ENCODE measurements at places on chromosomes 12 and 14.

GRCh38 chr14:75128596-75128990 lies 1.7 kb upstream of the NEK9 start:
- DNase-seq, result no peak

DNA sequence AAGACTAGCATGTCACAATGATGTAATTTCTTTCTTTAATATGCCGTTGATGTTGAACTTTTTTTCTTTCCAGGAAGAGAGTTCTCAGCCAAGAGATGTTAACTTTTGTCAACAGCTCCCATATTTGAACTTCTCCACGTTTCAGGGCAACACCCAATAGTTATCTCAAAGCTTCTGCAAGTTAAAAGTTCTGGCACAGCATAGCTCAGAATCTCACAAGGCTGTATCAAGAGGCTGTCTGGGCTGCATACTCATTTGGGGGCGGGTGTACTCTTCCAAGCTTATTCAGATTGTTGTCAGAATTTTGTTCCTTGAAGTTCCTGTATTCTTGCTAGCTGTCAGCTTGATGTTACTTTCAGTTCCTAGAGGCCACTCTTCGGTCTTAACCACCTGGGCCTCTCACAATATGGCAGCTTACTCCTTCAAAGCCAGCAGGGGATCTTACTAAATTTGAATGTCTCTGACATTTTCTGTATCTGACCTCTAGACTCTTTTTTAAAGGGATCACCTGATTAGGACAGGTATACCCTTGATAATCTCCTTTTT lies 38.9 kb downstream of the KCNC2 start:
- DNase-seq, result no peak

DNA sequence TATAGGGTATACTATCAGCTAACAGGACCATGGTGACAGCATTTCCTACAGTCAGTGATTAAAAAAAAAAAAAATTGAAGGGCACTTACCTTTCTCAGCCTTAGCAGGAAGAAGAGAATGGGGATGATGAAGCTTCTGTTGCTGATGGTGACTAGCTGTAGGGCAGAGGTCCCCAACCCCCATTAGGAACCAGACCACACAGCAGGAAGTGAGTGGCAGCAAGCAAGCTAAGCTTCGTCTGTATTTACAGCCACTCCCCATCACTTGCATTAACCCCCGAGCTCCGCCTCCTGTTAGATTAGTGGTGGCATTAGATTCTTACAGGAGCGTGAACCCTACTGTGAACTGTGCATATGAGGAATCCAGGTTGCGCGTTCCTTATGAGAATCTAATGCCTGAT lies 91.3 kb upstream of the USP44 start:
- no peak for DNase-seq

DNA sequence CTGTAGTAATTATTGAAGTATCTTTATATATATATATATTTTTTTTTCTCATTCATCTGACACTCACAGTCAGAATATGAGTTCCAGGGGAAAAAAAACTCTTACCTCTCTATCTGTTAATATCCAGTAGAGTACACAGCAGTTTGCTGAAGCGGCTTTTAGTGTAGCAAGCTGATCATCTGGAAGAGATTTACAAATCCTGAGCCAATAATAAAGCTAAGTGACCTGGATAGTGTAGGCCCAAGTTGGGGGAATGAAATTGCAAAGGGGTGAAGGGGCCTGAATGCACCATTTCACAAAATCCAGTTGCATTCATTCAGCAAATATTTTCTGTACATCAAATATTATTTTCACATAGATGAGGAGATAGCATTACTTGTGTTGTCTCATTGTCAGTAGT lies 234.6 kb upstream of the FLRT2 start:
- no peak for DNase-seq

DNA sequence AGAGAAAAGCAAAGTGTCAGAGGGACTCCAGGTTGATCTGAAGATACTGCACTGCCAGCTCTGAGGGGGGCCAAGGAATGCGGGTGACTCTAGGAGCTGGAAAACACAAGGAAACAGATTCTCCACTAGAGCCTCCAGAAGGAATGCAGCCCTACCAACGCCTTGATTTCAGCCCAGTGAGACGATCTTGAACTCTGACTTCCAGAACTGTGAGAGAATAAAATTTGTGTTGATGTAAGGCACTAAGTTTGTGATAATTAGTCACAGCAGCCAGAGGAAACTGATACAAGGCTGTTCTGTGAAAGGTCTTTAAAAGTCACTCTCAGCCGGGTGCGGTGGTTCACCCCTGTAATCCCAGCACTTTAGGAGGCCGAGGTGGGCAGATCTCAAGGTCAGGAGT lies 34.2 kb downstream of the CKAP4 start:
- no peak for DNase-seq

DNA sequence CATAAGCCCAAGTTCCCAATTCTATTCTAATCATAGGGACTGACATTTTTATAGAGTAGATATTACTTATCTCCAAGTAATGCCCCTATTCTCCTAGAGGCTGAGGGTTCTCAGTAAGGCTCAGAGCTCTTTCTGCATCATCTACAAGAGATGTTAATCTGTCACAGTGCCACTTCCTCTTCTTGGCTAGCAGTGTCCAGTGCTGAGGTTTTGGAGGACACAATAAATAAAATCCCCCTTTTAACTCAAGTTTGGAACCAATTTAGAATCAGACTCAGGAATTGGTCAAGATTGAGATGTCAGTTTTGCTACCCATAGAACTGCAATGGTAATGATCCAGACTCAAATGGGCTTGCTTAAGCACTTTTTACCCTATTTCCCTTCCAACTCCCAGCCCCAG lies 154.1 kb upstream of the ARID2 start:
- no peak for DNase-seq

DNA sequence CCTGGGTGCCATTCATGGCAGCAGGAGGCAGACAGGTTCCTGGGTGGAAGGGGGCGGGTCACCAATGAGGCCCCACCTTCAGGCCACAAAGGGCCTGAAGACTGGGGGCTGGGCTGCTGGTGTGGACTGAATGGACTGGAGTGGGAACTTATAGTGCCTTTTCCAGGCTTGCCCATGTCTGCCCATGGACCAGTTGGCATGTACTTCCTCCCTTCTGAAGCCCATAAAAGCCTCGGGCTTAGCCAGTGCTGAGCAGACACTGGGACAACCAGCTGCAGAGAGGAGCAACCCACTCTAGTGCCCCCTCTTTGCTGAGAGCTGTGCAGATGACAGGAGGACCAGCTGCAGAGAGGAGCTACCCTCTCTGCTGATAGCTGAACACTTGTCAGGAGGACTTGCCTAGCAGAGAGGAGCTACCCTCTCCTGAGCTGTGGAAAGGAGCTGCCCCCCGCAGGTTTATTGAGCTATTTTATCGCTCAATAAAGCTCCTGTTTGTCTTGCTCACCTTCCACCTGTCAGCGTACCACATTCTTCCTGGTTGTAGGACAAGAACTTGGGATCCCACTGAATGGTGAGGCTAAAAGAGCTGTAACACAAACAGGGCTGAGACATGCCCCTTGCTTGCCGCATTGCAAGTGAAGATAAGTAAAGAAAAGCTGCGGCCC lies 34.0 kb downstream of the APAF1 start:
- DNase-seq, result no peak

GRCh38 chr12:119381471-119382235 lies 47.1 kb downstream of the CCDC60 start:
- DNase-seq, result no peak

DNA sequence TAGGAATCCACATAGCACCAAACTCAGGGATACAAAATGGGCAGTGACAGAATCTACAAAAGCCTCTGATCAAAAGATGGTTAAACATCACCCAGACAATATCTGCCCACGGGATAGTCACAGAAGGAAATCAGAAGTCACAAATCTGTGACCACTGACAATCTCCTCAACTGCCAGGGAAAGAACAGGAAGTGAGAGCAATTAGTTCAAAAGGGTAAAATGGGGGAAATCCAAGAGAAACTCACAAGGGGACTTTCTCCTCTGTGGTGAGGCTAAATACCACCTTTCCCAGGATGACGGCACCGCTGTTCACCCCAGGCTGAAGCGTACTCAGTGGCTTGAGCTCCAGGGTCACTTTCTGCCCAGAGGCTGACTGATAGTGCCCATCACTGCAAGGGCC lies 10.7 kb downstream of the TTC5 start:
- DNase-seq, result no peak

GRCh38 chr14:68677476-68677875 lies 115.4 kb downstream of the ZFP36L1 start:
- no peak for DNase-seq

- no peak for DNase-seq
These were observed 9.7 kb upstream of the WSCD2 start for GRCh38 chr12:108119126-108119973.

DNA sequence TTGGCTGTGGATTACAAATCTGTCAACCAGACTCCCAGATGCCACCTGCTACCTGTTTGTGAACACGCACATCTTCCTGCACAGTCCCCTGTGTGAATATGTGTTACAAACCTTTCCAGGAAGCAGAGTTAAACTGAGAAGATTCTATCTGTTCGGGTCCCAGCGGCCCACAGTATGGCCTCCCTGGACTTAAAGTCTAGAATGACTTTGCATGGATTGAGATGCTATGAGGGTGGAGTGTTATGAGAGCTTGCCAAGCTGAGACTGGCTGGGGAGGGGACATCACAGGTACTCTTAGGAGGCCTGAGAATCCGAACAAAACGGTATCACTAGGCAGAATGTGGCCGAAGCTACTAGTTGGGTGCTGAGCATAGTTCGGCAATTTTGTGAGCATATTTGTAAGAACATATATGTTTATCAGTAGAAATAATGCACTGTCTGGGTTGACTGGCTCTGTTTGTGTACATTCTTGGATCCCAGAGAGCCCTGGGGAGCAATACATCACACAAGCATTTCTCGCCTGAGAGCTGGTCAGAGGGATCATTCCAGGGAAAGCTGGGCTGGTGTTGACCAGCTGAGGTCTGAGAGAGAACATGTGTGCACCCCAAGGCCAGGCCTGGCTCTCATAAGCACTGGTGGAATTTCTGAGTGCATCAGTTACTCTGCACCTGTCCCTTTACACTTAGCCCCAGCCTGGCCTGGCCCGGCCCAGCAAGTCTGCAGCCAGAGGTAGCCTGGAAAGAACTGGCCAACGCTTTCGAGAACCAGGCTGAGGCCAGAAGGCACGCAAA lies 29.8 kb upstream of the LTBP2 start:
- DNase-seq, result no peak

DNA sequence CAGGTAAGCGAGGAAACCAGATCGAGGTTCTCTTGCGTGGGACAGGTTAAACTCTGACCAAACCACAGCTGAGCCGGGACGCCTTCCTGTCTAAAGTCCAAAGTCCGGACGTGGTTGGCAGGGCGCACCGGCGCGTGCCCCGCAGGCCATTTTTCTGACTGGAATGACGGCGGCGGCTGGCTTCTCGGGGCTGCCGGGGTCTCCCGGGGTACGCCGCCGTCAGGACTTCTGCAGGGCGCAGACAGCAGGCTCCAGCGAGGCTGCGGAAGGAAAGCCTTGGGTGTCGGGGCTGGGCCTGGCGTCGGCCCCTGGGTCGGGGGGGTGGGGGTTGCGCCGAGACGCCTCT lies 32.8 kb downstream of the MIA2 start:
- DNase-seq, result peak; percentile 61

DNA sequence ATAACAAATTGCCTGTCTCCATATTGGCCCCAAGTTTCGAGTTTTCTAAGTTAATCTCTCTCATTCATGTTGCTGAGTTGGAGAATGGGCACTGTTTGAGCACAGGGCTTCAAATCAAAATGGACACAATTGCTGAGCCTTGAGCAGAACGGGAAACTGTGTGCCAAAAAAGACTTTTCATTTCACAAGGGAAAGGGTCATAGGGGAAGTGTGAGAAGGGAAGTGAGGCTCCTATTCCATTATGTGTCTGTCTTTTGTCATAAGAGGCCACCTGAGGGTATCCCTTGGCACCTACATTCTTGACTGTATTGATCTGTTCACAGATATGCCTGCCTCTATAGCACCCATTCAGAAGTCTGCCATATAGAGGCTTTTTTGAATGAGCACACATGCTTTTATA lies 59.1 kb downstream of the TTLL5 start:
- DNase-seq, result no peak

DNA sequence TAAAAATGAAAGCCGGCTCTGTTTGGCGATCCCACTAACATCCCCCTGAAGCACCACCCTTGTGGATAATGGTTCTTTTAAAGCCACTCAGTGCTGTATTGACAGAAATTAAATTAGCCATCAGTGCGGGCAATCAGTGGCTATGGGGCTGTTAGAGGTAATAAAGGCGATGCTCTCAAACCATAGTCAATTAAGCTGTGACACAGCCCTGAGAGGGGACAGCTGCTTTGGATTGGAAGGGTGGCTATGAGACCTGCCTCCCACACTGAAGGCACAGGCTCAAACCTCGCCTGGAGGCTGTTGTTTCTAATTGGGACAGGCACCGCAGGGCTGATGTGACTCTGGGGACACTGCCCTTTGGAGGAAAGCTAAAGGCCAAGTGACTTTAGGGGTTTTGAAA lies 562.2 kb downstream of the VRK1 start:
- DNase-seq, result no peak

DNA sequence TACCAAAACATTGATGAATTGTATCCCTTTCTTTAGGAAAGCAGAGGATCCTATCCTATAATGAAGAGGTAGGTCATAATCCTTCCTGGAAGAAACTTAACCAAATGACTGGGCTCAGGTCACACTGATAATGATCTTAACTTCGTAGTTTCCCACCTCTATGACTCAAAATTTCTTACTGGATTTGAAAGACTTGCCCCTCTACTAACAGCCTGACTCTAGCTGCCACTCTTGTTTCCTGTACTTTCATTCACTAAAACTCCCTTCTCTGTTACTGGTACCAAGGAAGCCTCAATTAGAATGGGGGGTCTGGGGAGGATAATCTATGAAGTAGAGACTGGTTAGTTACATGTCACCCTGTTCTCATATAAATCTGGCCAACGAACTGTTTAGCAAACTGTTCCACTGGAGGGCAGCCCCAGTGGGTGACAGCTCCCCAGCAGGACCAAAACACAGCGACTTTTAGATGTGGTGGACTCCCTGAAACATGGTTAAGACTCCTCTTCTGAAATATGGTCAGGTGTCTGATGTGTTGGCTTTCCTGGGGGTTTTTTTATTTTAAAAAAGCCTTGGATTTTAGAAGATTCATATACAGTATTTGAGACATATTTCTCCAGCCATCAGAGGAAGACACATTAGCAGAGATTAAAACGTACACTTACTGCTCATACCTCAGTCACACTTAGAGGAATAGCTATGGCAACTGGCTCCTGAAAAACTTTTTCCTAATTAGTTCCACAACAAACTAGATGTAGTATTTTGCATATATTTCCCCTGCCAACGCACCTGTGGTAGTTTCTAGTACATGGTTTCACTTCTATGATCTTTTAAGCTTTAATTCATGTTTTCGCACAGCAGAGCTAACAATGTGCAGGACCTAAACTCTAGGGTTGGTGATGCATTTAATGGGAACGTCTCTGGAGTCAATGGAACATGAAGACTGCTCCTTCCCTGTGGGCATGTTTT lies 72.3 kb downstream of the ACADS start:
- no peak for DNase-seq

DNA sequence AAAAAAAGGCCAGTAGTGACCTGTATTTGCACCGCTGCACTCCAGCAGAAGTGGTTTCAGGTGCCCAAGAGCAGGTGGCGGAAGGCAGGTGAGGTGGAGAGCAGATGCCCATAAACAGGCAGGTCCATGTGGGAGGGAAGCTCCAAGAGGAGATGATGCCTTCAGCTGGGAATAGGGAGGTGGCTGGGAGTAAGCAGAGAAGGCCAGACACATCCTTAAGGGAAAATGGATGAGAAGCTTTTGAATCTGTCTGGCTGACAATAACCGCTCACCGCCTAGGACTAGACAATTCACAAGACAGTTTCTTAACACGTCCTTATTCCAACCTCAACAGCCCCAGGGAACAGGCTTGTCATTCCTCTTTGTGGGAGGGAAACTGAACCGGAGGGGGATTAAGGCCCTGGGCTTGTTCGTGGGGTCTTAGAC lies 43.9 kb upstream of the PLEKHG6 start:
- DNase-seq, result no peak

All from EL (cell line).